Mammary epithelial cell (primary cell): ENCODE measurements at places on chromosomes 2 and 18. TPM values are rescaled to one million over a fixed set of nuclear protein-coding genes. Genes with fewer than 3 reads are reported as not detected.

GRCh38 chr2:207629553-207629952 is 4.4 kb upstream of the METTL21A start:
- DNase-seq, result no peak

DNA sequence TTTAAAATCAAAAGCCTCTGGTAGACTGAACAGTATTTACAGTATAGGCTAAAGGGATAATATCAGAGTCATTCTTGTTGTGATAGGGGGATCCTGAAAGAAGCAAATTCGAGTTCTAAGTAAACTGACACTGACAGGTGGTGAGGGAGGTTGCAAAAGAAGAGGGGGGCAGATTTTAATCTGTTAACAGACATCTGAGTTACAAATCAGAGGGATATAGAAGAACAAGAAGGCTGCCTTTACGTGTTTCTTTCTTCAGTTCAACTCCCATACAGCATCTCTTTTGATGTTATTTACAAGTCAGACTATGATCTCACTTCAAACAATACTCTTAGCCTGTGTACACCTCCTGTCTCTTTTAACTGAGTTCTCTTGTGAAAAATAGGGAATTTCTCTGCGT is 16.3 kb upstream of the ITGA4 start:
- no peak for DNase-seq

- DNase-seq, result peak; percentile 85
Observed at GRCh38 chr2:189285962-189286645, 106.5 kb upstream of the COL5A2 start.

GRCh38 chr2:36464006-36464721 is 108.6 kb downstream of the CRIM1 start:
- DNase-seq, result no peak

DNA sequence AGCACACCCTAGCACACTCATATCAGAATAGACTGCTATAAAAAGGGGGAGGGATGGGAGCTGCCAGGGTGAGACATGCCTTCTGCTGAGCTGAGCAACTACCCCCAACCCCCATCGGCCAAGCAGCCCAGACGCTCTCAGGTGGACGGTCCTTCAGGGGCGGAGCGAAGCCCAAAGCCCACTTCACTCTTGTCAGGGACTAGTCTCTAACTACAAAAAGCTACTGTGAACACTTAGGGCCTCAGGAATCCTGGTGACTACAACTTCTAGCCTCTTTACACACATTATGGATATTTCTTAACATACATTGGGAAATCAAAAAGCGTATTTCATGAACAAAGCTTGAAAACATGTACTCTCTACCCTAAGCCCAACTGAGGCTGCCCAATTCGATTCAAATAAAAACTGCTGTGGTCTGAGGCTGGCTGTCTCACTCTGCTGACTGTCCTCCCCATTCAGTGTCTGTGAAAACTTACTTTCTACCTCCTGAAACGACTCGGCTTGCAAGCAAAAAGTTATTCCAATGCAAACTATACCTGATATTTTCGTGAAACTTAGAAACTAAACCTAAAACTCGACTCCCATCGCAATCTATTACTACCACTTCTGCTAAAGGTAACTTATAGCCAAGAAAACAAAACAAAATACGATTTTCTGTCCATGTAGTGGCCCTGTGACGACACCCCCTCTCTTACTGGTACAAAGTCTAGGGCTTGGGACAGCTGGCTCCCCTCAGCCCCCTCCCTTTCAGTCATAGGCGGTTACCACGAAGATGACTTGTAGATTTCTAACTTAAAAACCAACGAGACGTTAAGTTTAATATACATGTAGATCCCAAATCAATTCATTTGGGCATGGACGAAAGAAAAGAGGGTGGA is 1.2 kb downstream of the SERTAD2 start:
- DNase-seq, result peak; percentile 66

Gene DSG3
- total RNA-seq, result 383 TPM
